Astrocyte of the hippocampus (primary cell): ENCODE measurements at places on chromosomes 1 and 21.

DNA sequence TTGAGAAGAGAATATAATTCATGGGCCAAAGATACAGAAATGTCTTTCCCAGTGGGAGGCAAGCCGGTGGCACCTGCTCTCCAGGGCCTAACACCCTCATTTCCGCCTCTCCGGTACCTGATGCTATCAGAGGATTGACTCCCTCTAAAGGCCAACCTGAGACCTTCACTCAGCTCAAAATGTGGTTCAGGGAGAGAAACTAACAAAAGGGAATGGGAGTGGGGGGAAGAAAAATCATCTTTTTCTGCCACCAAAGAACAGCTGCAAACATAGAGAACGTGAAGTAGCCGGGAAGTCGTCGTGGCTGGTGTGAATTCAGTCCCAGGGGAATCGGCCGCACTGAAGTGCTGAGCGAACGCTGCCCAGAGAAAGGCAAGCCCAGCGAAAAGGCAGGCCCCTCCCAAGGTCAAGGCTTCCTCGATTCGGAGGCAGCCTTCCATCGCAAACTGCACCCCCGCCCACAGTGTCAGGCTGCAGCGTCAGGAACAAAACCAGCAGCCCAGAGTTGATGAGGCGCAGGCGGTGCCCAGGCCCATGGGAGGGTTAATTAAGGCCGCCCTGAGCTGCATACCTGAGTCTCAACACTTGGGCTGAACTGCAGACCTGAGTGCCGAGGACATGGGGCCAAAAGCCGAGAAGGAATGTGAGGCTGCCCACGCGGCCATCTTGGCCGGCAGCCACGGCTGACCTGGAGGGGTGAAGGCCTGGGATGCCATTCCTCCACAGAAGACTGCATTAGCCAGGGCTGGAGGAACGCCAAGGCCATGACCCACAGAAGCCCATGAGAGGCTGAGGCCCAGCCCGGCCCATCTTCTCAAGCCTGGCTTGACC lies 160.2 kb downstream of the PSMG1 start:
- peak; percentile 93 for DNase-seq

GRCh38 chr1:101548376-101548775 lies 311.6 kb downstream of the S1PR1 start:
- DNase-seq = no peak

- DNase-seq = no peak
Observed at GRCh38 chr1:114075105-114075504, 78.6 kb downstream of the SYT6 start.

DNA sequence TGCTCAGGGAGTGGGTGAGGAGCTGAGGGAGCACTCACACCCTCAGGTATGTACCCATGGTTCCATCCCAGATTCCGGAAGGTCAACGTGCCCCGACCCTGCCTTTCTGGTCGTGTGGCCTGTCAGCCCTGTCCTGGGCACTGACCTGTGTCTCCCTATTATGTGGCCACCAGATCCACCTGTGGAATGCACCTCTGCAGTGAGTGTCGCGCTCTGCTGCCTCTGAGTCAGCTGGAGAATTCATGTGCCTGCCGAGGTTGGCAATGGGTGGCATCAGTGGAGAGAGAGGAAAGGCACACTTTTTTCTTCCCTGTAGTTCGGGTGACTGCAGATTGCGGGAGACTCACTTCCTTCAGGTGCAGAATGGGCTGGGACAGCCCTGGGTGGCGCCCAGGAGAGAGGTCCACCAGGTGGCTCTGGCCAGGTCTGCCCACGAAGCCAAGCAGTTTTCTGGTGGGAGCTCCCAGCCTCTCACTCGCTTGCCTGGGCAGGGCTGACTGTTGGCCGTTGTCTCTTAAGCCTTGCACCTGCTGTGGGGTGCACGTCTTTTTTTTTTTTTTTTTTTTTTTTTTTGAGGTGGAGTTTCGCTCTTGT lies 176.1 kb upstream of the TMEM51 start:
- peak; percentile 35 for DNase-seq

DNA sequence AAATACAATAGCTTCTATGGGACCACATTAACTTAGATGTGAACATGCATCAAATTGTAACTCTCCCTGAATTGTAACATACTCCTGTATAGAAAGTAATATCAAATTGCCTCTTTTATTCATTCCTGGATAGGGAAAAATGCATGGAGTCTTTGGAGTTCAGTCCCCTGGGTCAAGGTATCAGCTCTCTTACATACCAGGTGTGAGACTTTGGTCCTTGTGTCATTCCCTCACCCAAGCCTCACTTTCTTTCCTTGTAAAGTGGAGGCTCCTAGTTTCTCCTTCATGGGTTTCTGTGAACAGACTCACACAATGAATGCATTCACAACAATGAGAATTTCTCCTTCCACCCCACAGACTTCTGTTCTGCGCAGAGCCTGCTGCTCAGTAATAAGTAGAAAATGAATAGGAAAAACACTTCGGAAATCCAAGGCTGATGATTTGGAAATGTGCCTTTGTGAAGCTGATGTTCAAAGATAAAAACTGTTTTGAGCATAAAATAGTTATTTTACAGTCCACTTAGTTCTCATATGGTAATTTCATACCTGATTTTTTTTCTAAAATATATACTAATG lies 185.3 kb downstream of the AK5 start:
- DNase-seq = no peak

GRCh38 chr1:97640677-97641076 lies 280.2 kb downstream of the DPYD start:
- DNase-seq = no peak

GRCh38 chr1:101285922-101286570 lies 49.2 kb downstream of the S1PR1 start:
- no peak for DNase-seq

DNA sequence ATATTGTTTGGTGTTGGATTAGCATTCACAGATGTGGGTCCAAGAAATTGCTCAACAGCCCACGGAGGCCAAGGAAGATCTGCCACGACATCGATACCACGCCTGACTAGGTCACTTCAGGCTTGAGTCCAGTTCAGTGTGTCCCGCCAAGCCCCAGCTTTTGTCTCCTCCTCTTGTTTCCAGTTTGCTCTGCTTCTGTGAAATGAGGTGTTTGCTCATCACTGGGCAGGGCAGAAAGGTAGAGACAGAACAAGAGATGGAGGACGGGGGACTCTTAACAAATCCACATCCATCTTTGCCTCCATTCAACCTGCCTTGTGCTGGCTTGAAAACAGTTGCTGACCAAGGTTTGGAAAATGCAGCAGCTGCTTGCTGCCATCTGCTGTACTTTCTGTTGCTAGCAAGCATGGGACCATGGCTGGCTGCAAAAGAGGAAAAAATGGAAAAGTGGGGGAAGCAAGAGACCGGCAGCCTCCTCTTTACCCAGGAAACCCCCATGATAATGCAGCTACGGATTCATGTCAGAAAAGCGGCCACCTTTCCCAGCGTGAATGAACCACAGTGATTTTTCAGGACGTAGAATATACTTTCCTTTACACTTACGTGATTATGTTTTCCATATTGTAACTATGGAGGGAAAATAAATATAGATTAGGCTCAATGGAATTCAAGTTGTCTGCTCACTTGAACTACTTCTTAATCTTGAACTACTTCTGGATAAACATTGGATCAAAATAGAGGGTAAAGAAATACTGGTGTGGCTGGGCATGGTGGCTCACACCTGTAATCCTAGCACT lies 80.2 kb upstream of the GREM2 start:
- peak; percentile 79 for DNase-seq

GRCh38 chr1:228205526-228206436 lies 2.1 kb upstream of the OBSCN start:
- no peak for DNase-seq

GRCh38 chr1:104868794-104869193 lies 1119.1 kb downstream of the AMY1C start:
- no peak for DNase-seq

DNA sequence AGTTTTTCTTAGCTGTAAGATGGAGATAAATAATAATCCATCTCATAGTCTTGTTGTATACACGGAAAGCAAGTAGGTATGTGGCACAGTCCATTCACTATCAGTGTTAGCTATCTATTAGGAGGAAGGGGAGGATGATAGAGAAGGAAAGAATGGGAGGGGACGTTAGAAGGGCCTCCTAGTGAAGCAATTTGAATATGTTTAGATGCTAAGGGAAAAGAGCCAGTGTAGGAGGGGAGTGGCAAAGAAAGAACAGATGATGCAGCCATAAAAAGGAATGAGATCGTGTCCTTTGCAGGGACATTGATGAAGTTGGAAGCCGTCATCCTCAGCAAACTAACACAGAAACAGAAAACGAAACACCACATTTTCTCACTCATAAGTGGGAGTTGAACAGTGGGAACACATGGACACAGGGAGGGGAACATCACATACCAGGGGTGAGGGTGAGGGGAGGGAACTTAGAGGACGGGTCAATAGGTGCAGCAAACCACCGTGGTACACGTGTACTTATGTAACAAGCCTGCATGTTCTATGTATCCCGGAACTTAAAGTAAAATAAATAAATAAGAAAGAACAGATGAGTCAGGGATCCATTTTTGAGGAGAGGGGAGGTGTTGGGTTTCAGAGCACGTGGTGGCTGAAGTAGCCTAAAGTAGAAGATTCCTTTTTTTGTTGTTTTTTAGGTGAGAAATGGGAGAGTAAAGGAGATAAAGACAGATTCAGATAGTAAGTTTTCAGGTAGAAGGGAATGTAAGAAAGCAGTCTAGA lies 124.1 kb downstream of the POU2F1 start:
- DNase-seq = peak; percentile 18

- DNase-seq = no peak
Observed at GRCh38 chr1:6473156-6473555, 7.2 kb upstream of the TNFRSF25 start.

GRCh38 chr1:38113159-38113666 lies 66.6 kb upstream of the POU3F1 start:
- DNase-seq = no peak

GRCh38 chr1:29808141-29808995 lies 572.0 kb downstream of the PTPRU start:
- DNase-seq = no peak

GRCh38 chr1:109946511-109946910 lies 35.9 kb downstream of the CSF1 start:
- DNase-seq = no peak

- peak; percentile 12 for DNase-seq
Observed at GRCh38 chr1:63575340-63575826, 17.8 kb upstream of the PGM1 start.

GRCh38 chr1:20633190-20634064 lies at the start of gene PINK1:
Gene PINK1, plus strand, starts transcription at chr1:20633458. Its CDS starts 91 bp downstream, at chr1:20633549.
- DNase-seq = peak; percentile 90

- no peak for DNase-seq
Observed at GRCh38 chr1:229553621-229554130, 4.8 kb downstream of the ABCB10 start.
